ENCODE measurements at places on chromosomes 1 and 21. TPM values are rescaled to one million over a fixed set of nuclear protein-coding genes. Genes with fewer than 3 reads are reported as not detected.

GRCh38 chr1:45769261-45769932, 18.9 kb upstream of the IPP start:
- DNase-seq, result no peak

- peak; percentile 91 for DNase-seq
Observed at GRCh38 chr1:2240270-2241156, 12.4 kb downstream of the SKI start.

- no peak for DNase-seq
Observed at GRCh38 chr1:160605205-160605604, 25.9 kb upstream of the CD84 start.

The SNX27 gene
- total RNA-seq, result 64.5 TPM

Measured in left lung (tissue), 14 donors.